ENCODE measurements at places on chromosomes 5 and 9.

DNA sequence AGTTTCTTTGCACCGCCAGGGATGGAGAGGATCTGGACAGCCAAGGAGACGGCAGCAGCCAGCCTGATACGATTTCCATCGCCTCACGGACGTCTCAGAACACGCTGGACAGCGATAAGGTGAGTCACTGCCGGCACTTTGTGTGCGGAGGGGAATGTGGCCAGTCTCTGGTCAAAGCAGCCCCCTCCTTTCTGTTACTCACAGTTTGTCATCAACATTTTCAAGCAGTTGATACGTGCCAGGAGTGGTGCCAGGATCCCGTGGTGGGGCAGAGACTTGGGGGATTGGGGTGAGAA lies 175.1 kb upstream of the OTULINL start:
- no peak for DNase-seq

GRCh38 chr9:109307380-109308240 lies 13.2 kb downstream of the EPB41L4B start:
- no peak for DNase-seq

- DNase-seq = no peak
Measured at GRCh38 chr5:129748913-129749880, 1.3 kb downstream of the MINAR2 start.

- no peak for DNase-seq
Measured at GRCh38 chr5:68444048-68444447, 228.5 kb downstream of the PIK3R1 start.

- no peak for DNase-seq
Measured at GRCh38 chr5:109848130-109848529, 158.4 kb downstream of the MAN2A1 start.

DNA sequence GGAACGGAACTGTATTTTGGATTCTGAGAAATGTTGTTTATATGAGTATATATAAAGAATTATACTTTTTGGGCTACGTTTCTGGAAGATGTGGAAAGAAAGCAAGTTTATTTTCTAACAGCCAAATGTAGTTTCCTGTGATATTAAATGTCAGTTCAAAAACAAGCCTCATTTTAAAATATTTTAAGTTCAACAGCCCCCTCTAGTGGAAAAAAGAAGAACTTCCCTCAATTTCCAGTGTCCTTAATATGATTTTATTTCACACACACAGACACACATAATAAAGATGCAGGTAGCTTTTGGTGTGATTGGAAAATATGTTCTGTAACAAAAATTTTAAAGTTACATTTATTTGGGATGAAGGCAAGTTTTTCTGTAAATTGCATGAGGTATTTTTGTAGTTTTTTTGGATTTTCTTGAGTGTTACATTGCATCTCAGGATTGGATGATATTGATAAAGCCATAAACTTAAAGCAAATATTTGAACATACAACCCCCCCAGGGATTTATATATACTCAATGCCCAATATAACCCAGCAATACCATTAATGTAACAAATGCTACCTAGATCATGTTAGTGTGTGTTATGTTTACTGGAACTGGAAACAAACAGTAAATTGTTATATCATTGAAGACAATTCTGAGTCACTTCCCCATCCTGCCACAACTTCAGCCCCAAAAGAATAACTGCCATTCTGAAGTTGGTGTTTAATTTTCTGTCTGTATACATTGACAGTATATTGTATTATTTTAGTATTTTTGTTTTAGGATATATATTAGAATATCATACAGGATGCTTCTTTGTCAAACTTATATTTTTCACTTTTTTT lies 54.0 kb downstream of the CCDC171 start:
- DNase-seq = no peak

GRCh38 chr9:16553869-16554540 lies 316.5 kb downstream of the BNC2 start:
- DNase-seq = no peak

DNA sequence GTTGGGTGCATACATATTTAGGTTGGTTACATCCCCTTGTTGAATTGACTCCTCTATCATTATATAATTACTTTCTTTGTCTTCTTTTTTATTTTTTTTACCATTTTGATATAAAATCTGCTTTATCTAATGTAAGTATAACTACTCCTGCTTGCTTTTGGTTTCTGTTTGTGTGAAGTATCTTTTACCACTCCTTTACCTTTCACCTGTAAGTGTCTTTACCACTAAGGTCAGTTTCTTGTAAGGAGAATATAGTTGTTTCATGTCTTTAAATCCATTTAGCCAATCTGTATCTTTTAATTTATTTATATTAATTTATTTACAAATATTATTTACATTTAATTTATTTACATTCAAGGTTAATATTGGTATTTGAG lies 33.0 kb downstream of the INSL4 start:
- no peak for DNase-seq

All from activated CD8-positive, alpha-beta memory T cell treated with anti-CD3 and anti-CD28 coated beads for 4 hours (primary cell).